Astrocyte of the cerebellum (primary cell): ENCODE measurements at places on chromosomes 2 and 18.
A peak's percentile ranks its signal among the peaks of the same experiment; 100 is the strongest.

DNA sequence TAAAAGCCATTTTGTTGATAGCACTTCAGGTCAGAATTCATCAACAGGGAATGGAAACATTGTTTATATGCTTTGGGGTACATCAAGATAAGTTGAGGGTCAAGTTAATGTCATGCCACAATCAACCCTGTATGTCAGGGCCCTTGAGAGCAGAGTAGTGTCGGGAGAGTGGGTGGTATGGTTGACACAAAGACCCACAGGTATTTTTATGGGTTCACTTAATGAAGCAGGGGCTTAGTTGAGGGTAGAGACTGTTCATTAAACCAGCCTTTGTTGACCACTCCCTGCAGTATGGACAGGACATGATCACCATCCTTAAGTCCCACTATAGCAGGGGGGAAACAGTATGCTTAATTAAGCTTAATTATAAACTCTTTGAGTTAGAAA is 5.7 kb downstream of the RPL37A start:
- DNase-seq, result no peak

- DNase-seq, result no peak
These were observed 42.6 kb downstream of the SESTD1 start for GRCh38 chr2:179222076-179222475.

DNA sequence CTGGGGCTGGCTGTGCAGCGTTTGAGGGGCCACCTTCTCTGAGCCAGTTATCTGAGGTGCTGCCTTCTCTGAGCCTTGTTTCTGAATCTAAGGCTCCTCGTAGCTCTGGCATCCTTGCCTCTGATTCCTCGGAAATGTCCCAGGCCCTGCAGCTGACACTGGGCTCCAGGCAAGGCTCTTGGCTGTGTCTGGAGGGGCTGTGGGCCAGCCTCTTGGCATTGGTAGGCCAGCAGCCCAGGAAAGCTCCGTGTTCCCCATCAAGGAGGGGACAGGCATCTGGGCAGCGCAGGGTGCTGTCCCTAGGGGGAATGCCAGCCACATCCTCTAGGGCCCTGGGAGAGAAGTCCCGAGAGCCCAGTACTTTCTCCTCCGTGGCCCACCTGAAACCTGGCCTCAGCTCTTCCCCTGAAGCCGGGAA is 40.7 kb upstream of the TAF1B start:
- no peak for DNase-seq

GRCh38 chr2:128169497-128169896 is 78.5 kb downstream of the UGGT1 start:
- no peak for DNase-seq

- DNase-seq, result no peak
These were observed 7.7 kb downstream of the EVX2 start for GRCh38 chr2:176076063-176076462.

DNA sequence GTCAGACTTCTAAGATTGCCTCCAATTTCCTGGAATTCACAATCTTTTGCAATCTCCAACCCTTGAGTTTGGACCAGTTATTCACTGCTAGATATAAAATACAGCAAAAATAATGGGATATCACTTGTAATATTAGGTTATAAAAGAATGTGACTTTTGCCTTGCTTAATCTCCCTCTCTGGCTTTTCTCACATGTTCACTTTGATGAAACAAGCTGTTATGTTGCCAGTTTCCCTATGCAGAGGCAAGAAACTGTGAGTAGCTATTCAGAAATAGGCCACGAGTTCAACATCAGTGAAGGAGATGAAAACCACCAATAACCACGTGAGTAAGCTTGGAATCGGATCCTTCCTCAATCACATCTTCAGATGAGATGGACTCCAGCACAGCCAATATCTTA is 842.7 kb downstream of the RNF144A start:
- no peak for DNase-seq

- DNase-seq, result no peak
These were observed 45.9 kb downstream of the PNO1 start for GRCh38 chr2:68203587-68203986.

GRCh38 chr2:233449081-233449901 is 95.0 kb downstream of the DGKD start:
- DNase-seq, result peak; percentile 23

GRCh38 chr2:223815186-223815883 is 22.0 kb downstream of the AP1S3 start:
- peak; percentile 99 for DNase-seq

DNA sequence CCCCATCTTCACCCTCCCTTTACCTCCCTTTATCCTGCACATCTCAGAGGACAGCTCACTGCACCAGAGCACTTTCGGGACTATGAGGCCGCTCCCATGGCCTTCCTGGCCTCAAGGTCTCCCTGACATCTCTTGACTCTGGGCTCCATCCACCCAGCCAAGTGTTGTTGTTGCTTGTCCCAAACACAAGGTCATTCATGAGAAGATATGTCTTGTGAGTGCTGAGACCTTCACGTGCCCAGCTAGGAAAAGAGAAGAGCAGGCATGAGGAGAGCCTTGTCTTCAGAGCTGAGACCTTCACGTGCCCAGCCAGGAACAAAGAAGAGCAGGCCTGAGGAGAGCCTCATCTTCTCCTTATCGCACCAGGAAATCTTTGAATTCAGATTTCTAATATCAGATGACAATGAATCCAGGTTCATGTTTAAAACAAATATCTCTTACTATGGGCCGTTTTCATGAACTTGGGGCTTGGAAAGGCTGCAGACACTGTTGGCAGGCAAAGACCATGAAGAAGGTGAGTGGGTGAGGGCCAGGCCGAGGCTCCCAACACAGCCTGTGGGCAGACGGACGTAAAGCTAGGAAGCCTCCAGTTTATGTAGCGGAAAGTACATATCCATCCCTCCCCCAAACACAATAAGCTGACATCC is 256.1 kb downstream of the NDUFA10 start:
- DNase-seq, result no peak

DNA sequence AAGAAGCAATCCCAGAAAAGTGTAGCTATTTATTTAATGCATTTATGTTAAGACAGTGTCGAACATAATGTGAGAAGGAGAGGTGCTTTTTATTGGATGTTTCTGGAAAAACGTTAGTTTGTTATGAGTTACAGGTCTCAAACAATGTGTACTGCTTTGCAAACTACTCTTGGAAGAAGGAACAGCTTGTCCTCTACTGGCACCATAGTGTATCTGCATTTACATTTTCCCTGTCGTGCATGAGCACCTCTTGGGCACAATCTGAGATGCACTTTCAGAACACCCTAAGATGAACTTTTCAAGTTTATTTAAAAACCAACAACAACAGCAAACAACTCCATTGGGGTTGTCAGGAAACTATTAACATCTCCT is 22.8 kb downstream of the CCNYL1 start:
- peak; percentile 28 for DNase-seq

GRCh38 chr2:145431181-145431951 is 911.4 kb upstream of the ZEB2 start:
- DNase-seq, result no peak

GRCh38 chr2:134167015-134167414 is 86.9 kb upstream of the MGAT5 start:
- no peak for DNase-seq

- no peak for DNase-seq
These were observed 95.7 kb upstream of the LINC00305 start for GRCh38 chr18:64244571-64244970.

DNA sequence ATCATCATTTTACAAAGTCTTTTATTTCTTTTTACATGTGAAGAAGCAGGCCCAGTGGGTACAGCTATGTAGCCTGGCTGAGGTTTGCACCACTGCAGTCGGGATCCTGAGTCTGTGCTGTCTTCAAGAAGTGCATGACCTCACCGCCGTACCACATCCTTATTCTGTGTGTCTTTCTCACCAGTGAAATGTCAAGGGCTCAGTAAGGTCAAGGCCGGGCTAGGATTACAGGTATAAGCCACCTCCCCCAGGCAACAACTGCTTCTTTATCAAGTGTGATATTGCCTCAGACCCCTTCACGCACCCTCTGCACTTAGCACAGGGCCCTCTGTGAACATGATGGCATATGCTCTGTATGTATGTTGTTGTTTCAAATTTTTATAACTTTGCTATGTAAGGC is 76.7 kb downstream of the PIEZO2 start:
- no peak for DNase-seq

- no peak for DNase-seq
These were observed 543.2 kb downstream of the DCDC2C start for GRCh38 chr2:4246364-4247131.
